ENCODE measurements at places on chromosomes 1 and 21.

DNA sequence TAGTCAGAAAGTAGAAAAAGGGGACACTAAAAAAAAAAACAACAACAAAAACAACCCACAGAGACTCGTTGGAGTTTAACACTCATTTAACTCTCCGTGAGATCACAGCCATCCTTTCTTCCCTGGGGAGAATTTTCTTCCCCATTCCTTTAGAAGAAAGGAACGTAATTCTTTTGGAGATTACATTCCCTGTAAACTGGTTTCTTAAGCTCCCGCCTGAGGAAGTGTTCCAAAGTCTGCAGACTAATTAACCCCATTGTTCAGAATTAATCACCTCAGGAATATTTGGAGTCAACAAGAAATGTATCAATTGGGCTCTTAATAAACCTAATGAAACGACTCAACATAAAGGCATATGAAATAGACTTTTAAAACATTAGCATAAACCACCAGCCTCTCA is 228.2 kb upstream of the CSF3R start:
- DNase-seq, result no peak

- DNase-seq, result no peak
These were observed 507.2 kb upstream of the PBX1 start for GRCh38 chr1:164051782-164052181.

DNA sequence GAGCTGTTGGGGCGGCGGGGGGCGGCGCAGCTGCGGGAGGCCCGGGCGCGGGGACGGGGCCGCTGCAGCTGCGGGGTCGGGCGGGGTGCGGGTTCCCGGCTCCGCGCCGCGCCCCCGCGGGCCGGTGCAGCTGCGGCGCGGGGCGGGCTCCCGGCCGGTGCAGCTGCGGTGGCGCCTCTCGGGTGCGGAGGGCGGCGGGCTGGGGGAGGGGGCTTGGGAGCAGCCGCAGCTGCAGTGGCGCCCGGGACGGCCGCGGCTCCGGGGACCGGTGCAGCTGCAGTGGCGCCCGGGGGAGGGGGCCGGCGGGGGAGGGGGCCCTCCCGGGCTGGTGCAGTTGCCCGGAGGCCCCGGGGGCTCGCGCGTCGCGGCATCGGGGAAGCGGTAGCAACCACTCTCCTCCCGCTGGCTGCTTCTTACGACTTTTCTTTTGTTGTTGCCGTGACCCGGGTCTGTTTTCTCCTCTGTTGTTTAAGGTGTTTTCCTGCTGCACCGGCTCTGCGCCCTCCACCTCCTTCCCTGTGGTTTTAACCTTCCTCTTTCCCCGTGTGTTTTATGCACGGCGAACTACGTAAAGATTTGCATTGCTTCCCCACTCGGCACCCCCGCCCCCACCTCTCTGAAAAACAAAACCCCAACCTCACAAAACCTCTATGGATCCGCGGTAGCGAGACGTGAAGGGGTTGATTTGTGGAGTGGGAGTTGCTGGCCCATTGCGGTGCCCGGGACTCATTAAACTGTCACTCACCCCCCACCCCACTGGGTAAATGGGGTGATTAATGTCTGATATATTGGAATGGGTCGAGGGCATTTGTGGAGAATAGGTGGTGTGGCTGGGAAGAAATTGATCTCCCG is 1.7 kb upstream of the ZBTB18 start:
- DNase-seq, result peak; percentile 50

- no peak for DNase-seq
These were observed 57.4 kb upstream of the MTF2 start for GRCh38 chr1:93021539-93022134.

DNA sequence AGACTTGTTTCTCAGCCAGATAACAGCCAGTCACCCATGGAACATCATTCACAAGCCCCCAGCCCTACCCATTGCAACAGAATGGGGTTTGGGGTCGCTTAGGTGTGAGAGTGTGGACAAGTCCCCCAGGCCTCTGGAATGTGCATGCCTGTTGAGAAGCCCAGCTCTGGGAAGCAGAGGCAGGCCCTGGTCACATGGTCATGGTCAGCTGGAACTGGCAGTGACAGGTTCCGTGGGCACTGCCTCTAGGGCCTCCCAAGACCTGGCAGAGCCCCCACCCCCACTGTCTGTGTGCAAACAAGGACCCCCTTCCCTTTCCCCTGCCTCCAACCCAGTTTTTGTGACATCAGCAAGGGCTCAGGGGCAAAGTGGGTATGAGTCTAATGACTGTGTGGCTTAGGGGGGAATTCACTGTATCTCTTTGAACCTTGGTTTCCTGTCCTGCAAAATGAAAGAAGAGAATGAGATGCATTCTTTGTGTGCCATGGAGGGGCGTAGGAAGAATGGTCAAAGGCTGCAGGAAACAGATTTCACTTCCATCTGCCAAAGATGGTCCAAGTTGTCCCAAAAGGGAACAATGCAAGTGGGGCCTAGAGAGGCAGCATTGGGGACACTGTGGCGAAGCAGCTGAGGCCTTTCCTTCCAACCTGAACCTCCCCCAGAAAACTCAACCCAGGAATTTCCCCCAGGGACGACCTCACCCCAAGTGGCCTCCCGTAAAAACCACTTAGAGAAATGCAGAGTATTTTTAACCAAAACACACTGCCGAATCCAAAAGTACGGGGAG is 34.7 kb upstream of the SELENON start:
- DNase-seq, result no peak

DNA sequence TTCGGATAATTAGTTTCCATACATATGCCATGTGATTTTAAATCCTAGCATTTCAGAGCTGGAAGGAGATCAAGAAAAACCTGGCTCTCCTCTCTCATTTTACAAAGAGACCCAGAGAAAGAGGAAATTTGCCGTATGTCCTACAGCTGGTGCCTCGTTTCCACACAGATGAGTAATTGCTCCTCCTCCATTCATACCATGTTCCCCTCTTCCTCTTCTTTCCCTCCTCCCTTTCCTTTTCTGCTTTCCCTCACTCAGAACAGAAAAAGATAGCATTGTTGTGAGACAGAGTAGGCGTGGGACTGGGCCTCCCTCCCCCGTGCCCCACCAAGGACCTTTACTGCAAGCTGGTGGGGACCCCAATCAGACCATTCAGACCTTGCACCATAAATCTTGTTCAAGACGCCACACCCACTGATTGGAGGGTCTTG is 13.7 kb upstream of the SLC44A3 start:
- no peak for DNase-seq

DNA sequence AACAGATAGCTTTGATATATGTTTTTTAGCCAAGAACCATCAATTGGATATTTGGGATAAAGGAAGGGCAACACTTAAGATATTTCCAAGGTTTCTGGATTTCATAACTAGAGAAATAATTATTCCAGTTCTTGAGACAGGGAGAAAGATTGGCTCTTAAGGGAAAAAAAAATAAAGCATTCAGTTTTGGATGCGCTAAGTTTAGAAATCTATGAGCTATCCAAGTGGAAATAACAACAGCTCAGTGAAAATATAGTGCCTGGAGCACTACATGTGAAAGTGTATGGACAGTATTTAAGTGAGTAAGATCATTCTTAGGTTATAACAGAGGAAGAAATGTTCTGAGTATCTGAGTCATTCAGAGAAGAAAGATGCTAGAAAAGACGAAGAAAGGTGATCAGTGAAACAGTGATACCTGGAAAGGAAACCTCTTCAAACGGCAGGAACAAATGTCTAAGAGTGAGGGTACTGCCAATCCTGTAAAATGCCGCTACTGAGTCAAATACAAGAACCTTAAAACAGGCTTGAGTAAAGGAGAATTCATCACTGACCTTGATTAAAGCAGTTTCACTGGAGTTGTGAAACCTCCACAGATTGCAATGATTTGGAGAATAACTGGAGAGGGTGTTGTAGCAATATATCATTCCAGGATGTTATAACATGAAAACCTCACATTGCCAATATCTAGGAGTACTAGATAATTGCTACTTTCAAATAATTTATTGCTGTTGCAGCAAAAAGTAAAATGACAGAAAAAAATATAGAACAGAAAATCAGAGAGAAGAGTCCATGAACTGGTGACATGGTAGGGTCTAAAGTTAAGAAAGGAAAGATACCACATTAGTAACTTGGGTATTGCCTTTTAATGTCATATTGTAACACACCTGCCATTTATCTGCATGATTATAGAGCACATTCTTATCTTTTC is 482.1 kb upstream of the RGS18 start:
- no peak for DNase-seq

DNA sequence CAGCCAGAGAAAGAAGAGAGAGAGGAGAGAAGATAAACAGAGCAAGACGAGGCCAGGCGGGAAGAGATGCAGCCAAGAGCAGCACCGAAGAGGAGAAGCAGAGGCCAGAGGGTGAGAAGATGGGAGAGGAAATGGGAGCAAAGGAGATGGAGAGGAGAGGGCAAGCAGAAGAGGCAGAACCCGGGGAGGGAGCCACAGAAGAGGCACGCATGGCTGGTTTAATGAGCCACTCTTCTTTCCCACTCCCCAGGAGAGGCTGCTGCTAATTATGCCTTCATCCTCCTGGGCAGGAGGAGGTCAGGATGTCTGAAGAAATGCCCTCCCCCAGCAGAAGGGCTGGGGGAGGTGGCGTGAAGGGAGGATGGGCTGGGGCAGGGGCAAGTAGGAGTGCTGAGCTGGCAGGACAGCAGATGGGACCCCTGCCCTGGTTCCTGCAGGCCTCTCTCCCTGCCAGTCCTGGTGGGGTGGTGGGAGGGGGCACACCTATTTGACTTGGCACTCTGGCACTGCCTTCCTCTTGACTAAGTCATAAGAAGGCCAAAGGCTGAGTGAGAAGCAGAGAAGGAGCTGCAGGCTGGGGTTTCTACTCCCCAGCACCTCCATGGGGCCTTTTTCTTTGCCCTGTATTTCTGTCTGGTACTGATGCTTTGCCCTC is 32.3 kb downstream of the KIRREL1 start:
- DNase-seq, result no peak

- no peak for DNase-seq
These were observed 80.3 kb upstream of the CAMK1G start for GRCh38 chr1:209503196-209503595.

- no peak for DNase-seq
These were observed 42.4 kb downstream of the FBXO2 start for GRCh38 chr1:11611638-11612327.

DNA sequence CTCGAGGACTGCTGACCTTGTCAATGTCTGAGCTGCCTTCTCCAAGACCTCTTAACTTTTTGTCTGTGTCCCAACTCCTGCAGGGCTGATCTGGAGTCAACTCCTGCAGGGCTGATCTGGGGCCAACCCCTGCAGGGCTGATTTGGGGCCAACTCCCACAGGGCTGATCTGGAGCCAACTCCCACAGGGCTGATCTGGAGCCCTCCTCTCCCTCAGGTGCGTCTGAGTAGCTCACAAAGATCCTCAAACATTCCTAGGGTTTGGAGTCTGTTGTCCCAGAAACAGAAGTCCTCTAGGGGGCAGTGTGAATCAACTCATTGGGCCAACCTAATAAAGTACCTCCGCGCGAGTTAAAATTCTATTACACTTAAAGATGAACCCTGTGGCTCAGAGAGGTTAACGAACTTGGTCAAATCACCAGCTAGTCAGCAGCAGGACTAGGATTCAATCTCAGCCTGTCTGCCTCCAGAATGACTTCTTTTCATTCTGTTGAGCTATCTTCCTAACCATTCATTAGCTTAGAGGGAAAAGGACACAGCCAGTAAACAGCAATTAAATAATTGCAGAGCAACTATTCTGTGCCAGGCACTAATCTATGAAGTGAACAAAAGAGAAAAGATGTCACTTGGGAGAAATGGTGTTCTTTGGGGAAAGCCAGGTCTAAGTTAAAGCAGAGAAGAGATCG is 17.2 kb upstream of the RLF start:
- DNase-seq, result peak; percentile 40

- no peak for DNase-seq
These were observed 55.3 kb upstream of the HNRNPU start for GRCh38 chr1:244919320-244920282.

DNA sequence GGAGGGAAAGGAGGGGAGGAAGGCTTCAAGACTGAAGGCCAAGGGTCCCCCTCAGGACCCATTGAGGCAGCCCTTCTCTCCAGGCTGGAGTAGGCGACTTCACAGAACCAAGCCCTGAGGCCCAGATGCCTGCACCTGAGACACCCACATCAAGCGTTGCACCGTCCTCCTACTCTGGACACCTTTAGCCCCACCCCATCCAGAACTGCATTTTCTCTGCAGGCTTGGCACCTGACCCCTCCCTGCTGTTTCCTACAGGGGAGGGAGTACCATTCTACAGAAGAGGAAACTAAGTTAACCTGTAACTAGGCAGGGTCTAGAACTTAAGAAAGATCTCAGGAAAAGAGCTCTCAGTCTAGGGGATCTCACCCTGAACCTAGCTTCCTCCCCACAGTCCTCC is 12.0 kb downstream of the PEF1 start:
- DNase-seq, result no peak

- DNase-seq, result no peak
These were observed 121.4 kb downstream of the CCDC185 start for GRCh38 chr1:223514644-223515043.

GRCh38 chr1:233433436-233434210 is 106.1 kb downstream of the MAP3K21 start:
- DNase-seq, result no peak

- DNase-seq, result no peak
These were observed 68.7 kb downstream of the RGL1 start for GRCh38 chr1:183873642-183874041.

- DNase-seq, result no peak
These were observed 15.9 kb downstream of the SLC27A3 start for GRCh38 chr1:153790966-153791647.

DNA sequence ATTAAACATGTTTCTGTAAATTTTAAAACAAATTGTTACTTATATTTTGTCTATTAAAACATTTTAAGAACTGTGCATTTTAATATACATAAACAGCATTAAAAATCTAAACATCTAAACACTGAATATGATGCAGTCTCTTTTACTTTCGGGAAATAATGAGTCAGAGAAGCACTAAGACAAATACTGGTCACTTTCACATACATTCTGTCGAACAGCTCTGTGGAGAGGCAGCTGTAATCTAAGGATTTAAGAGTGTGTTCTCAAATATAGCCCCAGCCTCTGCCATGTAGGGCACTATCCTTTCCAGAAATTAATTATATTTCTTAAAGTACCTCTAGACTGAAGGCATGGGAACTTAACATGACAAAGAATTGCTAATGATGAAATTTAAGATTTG is 89.6 kb upstream of the PTGFR start:
- DNase-seq, result no peak

All from T-cell (primary cell).